Uterus (tissue), 4 donors: ENCODE measurements at places on chromosomes 4 and X.

DNA sequence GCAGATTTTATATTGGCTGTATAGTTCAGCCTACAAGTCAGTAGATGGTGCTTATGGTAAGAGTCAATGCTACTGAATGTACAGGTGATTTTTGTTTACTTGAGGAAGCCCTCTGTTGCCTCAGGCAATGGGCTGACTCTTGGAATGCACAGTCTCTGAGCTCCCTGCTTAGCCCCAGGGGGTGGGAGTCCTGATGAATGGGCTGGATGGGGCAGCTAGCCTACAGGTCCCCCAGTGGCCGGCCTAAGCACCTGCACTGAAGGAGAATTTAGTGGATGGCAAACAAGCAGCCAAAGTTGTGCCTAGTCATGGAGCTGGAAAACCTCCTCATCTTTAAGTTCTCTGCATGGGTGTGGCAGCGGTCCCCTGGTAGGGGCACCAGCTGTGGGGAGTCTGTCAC lies 101.8 kb upstream of the CXorf51B start:
- DNase-seq = no peak

- no peak for DNase-seq
Measured at GRCh38 chrX:109967156-109967555, 35.8 kb upstream of the TMEM164 start.

GRCh38 chr4:5277079-5277478 lies 225.8 kb downstream of the STK32B start:
- DNase-seq = no peak

GRCh38 chr4:74230902-74231499 lies 73.1 kb downstream of the MTHFD2L start:
- no peak for DNase-seq
